ENCODE measurements at places on chromosomes 1 and 21.

- no peak for DNase-seq
Observed at GRCh38 chr1:225772848-225773247, 4.8 kb upstream of the SRP9 start.

- DNase-seq: no peak
Observed at GRCh38 chr1:27161594-27161993, 6.7 kb upstream of the SLC9A1 start.

- no peak for DNase-seq
Observed at GRCh38 chr21:42346866-42347600, 3.8 kb downstream of the TFF2 start.

DNA sequence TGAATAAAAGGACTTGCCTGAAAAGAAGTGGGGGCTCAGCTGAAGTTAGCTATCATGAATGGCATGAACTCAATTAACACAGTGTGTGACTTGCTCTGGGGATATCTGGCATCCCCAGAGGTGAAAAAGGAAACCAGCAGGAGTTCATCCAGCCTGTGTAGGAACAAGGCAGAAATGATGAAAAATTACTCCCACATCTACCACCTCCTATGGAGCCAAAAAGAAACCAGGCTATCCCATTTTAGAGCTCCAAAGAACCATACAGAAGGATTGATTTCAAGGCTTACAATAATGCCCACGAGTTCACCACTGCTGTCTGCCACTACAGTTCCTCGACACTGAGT lies 25.3 kb downstream of the TP53BP2 start:
- no peak for DNase-seq

Data from stimulated activated CD8-positive, alpha-beta memory T cell treated with anti-CD3 and anti-CD28 coated beads, Interleukin-4, amount 100 ng/mL, for 24 hours (primary cell).